T-cell (primary cell): ENCODE measurements at places on chromosomes 3 and 15. TPM values are rescaled to one million over a fixed set of nuclear protein-coding genes. Genes with fewer than 3 reads are reported as not detected.

- no peak for DNase-seq
These were observed 16.8 kb upstream of the SLC6A1 start for GRCh38 chr3:10975695-10976234.

- no peak for DNase-seq
These were observed 1.5 kb downstream of the ITPKA start for GRCh38 chr15:41494922-41495735.

- DNase-seq = no peak
These were observed 61.0 kb downstream of the POLR2M start for GRCh38 chr15:57767481-57767880.

The AADAC gene
- not detected for total RNA-seq

The CHST14 gene
- 7.3 TPM for total RNA-seq

DNA sequence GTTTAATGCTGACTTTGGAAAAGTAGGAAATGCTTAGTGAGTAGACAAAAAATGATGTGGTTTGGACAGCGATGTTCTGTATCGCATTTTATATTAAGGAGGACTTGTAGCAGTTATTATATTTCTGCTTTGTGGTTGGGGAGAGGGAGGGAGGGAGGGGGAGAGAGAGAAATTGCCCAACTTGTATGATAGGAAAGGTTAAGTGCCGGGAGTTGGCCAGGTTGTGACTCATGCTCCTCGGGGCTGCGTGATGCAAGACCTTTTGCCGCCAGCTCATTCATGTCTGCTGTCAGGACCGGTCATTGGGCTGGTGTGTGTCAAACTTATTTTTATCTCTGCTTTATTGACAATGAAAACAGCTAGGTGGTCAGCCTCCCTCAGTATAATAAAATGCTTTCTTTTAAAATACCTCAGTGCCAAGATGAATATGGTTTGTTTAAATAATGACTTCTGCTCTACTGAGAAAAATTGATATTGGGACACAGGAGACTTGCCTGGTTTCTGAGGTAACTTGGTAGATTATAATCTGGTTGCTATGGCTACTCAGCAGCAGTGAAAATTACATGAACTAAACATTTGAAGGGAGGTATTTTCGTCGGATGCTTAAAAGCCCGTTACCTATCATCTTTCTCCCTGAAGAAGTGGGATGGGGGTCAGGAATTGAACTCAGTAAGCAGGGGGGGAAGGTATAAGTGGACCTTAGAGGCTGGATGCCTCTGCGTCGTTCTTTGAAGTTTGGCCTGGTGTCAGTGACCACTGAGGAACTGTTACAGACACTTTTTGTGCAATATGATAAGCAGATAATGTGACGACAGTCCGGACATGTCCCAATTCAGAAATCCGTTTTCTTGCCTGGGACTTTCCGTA lies 90.7 kb downstream of the FNDC3B start:
- DNase-seq = peak; percentile 26

DNA sequence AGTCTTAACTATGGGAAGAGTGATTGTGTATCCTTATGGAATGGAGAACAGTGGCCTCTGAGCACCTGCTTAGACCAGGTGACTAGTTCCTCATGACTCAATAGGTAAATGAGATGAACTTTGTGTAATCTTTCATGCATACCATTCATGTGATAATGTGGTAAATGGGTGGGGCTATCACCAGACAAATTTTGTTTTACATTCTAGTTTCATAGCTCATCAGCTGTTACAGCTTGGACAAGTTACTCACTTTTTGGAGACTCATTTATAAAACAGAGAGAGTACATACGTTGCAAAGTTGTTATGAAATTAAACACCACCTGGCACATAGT lies 103.7 kb upstream of the TGFBR2 start:
- DNase-seq = no peak

DNA sequence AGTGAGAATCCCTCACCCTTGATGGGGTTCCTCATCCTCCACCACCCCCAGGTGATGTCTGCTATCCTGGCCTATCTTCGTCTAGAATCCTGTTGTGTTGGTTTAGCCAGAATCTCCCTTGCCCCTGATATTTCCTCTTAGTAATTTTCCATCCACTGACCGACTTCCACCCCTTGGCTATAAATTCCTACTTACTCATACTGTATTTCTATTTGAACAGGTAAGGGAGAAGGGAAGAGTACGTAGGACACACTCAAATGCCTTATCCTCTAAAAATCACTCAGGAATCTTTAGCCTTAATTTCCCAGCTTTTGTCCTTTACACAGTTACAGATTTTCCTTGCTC lies 678 bp upstream of the TFG start:
- DNase-seq = no peak

DNA sequence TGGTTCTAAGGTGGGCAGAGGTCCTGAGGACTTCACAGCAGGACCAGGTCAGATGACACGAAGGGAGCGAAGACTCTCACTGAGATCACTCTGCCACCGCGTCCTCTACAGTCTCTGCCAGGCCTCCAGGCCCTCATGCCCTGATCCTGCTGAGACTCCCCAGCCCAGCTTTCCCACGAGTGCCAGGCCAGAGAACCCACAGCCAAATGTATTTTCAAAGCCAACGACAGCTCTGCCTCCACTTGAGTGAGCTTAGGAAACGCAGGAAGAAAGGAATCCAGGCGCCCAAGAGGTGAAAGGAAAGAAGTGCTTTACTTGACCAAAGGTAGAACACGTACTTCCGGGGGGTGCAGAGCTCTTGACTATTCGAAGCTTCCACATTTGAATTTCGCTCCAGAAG lies 275.0 kb downstream of the XXYLT1 start:
- no peak for DNase-seq

DNA sequence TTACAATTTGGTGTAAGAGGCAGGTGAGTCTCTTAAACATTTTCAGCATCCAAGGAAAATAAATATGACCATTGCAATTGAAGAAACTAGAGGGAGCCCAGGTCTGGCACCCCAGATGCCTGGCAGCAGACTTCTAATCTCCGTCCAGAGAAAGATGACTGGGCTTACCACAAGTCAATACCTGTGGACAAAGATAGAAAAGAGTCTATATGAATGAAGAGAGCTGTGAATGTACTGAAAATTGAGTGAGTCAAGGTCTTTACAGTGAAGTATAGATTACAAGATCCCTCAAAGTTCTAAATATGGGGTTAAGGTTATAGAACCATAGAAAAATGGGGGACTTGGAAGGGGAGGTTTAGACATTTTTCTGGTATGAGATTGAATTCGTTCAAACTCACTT lies 827.4 kb upstream of the NR2F2 start:
- no peak for DNase-seq

GRCh38 chr3:118984699-118985098 lies 49.9 kb downstream of the IGSF11 start:
- DNase-seq = no peak

GRCh38 chr3:16302082-16302631 lies 37.1 kb downstream of the OXNAD1 start:
- DNase-seq = no peak

DNA sequence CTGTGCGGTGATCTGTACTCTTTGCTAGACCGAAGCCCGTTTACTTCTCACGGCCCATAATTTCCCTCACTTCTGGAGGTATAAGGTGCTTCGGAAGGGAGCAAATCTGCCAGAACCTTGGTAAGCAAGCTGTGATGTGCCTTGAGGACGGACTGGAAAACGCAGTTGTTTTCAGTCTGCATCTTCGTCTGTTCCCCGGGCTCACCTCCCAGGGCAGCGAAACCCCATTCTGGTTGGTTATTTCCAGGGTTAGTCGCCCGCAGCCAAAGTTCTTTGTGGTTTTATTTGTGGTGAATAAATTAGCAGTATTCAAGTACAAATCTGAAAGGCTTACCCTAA lies 401 bp downstream of the RAMAC start:
- no peak for DNase-seq

DNA sequence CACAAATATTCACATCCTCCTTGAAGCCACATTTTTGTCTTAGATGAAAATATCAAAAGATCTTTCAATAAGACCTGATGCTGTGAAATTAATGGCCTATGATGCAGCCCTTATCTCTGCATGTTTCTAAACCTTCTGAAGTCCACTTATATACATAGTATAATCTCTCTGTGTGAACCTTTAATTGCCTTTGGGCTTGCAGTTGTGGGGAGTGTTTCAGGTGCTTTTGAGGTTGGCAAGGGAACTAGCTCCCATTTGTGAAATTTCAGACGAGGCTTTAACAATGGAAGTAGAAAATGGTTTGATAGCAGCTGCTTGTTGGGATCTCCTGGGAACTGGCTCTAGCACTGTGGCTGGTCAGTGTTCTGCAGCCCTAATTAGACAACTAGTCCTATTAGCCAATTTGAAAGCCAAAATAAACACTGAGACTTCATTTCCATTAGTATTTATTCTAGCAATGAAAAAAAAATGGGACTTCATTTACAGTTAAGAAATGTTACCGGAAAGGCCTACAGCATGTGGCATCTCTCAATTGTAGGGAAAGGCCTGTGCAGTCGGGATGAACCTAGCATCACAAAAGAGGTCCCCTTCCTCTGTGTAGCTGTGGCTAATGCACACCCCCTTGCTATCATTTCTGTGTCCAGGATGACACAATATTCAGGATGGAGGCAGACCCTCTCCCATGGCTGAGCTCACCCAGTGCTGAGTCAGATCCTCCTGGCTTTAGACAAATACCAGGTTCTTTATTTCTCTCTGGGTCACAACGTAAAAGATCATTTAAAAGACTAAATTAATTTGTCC lies 140.7 kb upstream of the TRIM42 start:
- DNase-seq = no peak

The CPEB1 gene
- total RNA-seq = 1.3 TPM

- DNase-seq = no peak
These were observed 60.3 kb downstream of the CHRD start for GRCh38 chr3:184440151-184440550.

DNA sequence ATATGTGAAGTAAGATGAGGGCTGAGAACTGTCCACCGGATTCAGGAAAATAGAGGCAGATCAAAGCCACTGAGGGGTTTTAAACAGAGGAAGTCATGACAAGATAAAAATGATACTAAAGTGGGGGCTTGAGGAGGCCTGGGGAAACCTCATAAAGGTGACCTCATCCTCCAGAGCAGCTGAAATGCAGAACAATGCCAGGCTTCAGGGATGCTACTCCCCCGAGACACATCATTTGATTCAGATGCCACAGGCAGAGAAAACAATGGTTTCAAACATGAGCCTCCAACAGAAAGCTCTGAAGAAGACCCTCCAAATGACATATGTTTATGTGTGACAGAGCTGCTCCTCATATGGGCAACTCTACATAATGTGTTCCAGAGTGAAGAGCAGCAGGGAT lies 6.4 kb downstream of the CFAP20DC start:
- no peak for DNase-seq

DNA sequence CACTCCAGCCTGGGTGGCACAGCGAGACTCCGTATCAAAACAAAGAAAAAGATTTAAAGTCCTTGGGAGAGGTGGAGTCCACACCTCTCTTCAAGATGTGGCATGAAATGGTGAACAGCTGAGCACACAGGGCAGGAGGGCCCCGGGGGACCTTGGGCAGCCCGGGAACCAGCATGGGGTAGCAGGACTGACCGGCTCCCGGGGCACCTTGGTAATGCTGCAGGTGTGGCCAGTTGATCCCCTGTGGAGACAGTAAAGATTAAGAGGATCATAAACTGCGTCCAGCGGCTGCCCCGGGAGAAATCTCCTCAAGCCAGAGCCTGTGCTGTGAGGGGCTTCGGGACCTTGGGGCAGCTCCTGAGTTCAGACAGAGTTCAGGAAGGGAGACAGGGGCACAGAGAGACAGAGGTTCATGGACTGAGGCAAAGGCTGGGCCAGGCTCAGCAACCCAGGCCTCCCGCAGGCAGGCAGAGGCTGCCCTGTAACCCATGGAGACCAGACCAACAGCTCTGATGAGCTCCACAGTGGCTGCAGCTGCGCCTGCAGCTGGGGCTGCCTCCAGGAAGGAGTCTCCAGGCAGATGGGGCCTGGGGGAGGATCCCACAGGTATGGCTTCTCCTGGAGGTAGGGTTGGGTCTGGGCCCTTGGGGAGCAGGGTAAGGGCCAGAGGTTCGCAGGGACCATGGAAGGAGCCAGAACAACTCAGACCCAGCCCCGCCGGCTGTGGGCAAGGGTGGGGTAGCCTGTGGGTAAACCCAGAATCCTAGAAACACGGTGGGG lies at the start of gene NR2E3:
Gene NR2E3, plus strand, starts transcription at position 299 of the 780 bp plus-strand sequence. Its CDS starts 190 bp downstream, at position 489.
- no peak for DNase-seq

GRCh38 chr3:107769882-107770281 lies 247.1 kb downstream of the BBX start:
- no peak for DNase-seq

DNA sequence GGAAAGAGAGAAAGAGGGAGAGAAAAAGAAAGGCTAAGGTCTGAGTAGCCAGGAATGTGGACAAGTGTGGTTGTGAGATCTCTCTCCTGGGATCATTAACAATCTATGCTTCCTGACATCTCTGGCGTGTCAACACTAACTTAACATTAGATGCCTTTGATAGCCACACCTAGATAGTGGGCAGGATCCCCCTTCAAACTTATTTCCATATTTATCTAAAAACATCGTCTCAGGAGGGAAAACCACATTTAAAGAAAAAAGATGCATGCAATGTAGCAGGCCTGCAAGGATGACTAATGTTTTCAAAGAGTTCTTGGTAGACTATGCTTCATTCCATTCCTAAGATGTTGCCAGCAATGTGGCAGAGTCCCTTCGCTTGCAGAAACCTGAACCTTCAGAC lies 80.9 kb downstream of the MLH1 start:
- DNase-seq = no peak

The TTC23 gene
- total RNA-seq = 0.18 TPM

The LAMB2 gene
- 2.1 TPM for total RNA-seq

DNA sequence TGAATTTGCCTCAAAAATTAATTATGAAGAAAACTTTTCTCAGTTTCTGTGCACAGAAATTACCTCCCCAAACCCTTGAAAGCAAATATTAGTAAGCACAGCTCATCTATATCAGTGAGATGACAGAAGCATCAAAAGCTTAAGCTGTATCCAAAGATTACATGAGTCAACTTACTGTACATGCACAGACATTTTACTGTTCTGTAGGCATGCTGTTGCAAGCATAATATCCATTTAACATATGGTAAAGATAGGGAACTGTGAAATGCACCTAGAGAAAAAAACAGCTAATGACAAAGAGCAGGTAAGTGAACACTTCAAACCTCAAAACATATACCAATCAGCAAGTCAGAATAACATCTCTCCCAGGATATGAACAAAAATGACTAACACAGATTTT lies 20.9 kb downstream of the SHOX2 start:
- DNase-seq = no peak

The ITGA11 gene
- total RNA-seq = not detected

- no peak for DNase-seq
These were observed 172.1 kb downstream of the LRTM1 start for GRCh38 chr3:54755756-54756155.

The AGBL1 gene
- total RNA-seq = not detected

The RASGRP1 gene
- 131 TPM for total RNA-seq

The MKRN3 gene
- total RNA-seq = 2.1 TPM

GRCh38 chr3:195697582-195698324 lies 23.0 kb upstream of the MUC20 start:
- DNase-seq = no peak

The RARB gene
- total RNA-seq = not detected

GRCh38 chr3:106765342-106765741 lies 611.9 kb upstream of the CCDC54 start:
- DNase-seq = no peak

GRCh38 chr3:150607267-150608065 lies 4.3 kb downstream of the SELENOT start:
- no peak for DNase-seq
